ENCODE measurements at places on chromosomes 11 and 22.

- no peak for DNase-seq
Measured at GRCh38 chr11:128472128-128473089, 114.9 kb downstream of the ETS1 start.

GRCh38 chr11:86477495-86478155 is 102.9 kb downstream of the CCDC81 start:
- DNase-seq, result no peak

DNA sequence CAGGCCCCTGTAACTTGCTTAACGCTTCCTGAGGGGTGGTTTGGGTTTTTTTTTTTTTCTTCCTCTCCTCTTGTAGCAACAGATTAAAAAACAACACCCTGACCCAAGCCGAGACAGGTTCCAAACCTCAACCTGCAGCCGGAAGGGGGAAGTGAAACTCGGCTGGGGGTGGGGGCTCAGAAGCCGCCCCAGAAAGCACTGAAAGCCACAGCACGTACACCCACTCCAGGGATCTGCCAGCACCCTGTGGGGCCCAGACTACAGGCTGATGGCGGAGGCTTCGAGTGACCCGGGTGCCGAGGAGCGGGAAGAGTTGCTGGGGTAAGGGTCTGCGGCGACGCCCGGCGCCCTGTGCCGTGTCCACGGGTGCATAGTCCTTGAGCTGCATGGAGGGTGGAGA is at the start of gene LSP1:
TSS of gene LSP1 (plus strand) at position 208 of the 400 bp plus-strand sequence. CDS start at position 269, 61 bp downstream.
- no peak for DNase-seq

DNA sequence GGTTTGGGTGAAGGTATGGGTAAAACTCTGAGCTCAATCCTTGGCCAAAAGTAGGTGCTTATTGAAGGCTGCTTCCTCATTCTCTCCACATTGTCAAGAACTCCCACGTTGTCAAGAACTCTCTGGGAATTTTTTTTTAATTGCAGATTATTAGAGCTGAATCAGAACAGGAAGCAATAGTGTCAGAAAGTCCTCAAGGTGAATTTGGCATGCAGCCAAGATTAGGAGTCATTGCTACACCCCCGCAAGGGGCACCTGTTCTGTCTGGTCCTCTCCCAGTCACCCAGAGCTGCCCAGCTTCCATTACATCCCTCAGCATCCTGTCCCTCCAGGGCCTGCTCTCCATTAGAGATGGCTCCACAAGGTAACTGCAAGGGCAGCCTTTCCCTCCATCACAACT is 996.5 kb downstream of the OPCML start:
- no peak for DNase-seq

DNA sequence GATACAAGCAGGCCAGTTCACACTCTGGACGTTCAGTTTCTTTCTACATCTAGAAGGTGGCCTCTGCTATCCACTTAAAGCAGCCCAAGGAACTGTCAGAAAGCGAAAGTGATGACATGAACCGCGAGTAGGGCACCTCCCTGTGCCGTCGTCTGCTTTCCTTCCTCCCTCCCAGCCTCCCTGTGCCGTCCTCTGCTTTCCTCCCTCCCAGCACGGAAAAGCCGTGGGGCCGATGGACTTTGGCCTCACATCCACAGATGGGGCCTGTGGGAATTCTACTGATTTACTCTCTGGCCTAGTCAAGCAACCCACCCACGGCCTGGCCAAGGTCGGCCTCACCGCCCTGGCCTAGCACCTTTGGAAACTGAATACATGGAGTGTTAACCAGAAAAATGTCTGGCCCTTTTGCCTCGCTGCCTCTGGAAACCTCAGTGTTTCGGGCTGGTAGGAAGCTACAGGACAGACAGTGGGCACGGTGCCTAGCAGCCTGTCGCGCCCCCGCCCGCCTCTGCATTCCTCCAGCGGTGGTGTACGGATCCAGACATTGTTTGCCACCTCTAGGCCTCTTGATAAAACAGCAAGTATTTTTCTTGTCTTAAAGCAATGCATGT is 14.2 kb downstream of the PEX26 start:
- DNase-seq, result no peak

DNA sequence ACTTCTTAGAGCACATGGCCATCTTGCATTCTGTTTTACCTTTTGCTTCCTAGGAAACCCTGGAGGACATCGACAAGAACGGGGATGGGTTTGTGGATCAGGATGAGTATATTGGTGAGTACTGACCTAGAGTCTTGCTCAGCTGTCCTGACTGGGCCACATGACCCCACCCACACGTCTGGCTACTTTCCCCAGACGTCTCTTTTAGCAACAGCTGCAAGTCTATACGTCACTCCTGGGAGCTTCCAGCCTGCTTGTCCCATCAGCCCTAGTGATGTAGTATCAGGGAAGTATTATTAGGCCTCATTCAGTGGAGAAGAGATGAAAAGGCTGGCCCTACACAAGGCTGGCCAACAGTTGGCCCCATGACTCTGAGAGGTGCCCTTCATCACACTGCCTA is 9.6 kb downstream of the RCN1 start:
- DNase-seq, result peak; percentile 65

DNA sequence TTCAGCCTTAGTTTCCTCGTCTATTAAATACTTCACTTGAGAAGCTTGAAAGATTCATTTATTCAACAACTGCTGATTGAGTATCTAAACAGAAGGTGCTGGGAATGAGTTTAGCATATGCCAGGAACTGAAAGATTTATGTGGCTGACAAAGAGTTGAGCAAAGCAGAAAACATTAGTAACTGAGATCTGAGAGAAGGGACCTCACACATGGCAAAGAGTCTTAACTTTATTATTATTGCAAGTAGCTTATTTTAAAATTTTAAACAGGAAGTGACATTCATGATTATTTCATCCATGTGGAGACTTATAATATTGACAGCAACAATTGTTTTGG is 133.6 kb downstream of the CASP12 start:
- no peak for DNase-seq

DNA sequence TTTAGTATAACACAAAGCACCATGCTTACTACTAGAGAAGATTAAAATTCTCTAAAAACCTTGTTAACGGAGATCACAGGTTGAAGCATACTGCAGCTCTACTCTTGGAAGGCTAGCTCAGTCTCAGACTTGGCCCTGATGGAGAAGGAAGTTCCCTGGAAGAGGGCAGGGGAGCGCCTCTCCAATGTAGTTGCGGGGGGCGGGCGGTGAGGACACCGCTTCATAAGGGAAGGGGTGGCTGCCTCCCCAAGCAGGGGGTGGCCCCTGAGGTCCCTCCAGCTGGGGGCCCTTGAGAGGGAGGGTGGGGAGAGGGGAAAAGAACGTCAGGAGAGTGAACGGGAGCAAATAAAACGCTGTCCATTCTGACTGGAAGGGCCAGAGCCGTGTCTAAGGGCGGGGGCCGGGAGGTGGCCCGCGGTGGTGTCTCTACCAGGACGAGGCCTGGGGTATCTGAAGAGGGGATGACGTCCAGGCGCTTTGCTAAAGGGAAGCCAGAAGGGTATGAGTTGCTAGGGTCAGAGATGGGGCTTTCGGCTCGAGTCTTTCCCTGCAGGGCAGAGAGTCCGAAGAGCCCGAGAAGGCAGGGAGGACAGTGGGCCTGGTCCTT is 553 bp upstream of the USP47 start:
- peak; percentile 72 for DNase-seq

- DNase-seq, result no peak
Measured at GRCh38 chr22:37277384-37277783, 4.9 kb upstream of the CYTH4 start.

DNA sequence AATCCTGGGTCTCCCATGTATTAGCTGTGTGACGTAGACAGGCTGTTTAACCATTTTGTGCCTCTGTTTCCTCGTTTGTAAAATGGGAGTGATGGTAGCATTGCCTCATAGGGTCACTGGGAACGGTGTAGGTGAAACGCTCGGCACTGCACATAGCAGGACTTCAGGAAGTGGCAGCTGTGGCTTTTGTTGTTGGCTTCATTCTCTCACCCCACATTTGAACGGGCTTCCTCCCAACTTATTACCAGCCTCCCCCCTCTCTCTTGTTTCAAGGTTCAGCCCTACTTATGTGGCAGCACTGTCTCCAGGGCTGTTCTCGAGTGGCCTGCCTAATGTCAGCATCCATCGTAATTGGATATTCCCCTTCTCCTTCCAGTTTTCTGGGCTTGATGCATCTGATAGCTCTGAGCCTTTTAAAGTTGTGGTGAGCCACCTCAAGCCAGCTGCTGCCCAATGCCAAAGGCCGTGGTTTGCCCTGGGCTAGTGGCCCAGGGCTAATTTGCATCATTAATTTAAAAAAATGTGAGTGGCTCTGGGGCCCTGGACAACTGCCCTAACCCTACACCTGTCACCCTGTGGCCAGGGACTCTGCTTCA is 217.8 kb upstream of the TBCEL start:
- DNase-seq, result no peak

- DNase-seq, result no peak
Measured at GRCh38 chr11:66261578-66261977, 6.9 kb upstream of the RAB1B start.

GRCh38 chr11:121645001-121645400 is 192.2 kb upstream of the SORL1-AS1 start:
- no peak for DNase-seq

- DNase-seq, result peak; percentile 15
Measured at GRCh38 chr11:110432713-110433392, 3.1 kb downstream of the FDX1 start.

DNA sequence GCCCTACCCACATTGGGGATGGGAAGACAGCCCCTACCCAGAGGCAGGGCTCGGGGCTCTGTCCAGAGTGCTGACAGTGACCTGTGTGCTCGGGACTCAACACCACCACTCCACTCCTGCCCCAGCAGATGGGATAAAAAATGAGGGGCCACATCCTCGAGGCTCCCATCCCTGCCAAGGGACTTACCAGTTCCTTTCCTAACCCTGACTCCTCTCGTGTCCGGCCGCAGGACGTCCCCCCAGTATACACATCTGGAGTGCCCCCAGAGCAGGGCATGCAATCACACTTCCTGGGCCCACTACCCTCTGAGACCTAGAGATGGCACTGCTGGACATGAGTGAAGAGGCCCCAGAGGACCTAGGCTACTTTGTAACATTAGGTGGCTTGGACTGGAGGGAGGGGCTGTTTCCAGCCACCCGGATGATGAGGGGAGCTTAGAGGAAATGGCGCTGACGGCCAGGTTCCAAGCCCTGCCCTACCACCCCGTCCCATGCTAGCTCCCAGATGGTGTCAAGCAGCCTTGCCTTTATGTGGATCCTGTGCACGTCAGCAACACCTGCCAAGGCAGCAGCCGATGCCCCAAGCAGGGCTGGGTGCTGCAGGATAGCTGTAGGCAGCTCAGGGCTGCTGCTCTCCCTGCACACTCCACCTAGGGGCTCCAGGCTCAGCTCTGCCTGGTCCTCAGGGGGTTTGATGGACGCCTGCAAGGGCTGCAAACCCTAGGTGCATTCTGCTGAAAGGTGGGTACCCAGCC is 86.6 kb downstream of the DGCR2 start:
- DNase-seq, result peak; percentile 26

- no peak for DNase-seq
Measured at GRCh38 chr11:134596404-134596803, 184.4 kb upstream of the B3GAT1 start.

- no peak for DNase-seq
Measured at GRCh38 chr22:33772745-33773144, 147.5 kb downstream of the LARGE1 start.

- no peak for DNase-seq
Measured at GRCh38 chr11:6681505-6681904, 1.6 kb downstream of the MRPL17 start.

DNA sequence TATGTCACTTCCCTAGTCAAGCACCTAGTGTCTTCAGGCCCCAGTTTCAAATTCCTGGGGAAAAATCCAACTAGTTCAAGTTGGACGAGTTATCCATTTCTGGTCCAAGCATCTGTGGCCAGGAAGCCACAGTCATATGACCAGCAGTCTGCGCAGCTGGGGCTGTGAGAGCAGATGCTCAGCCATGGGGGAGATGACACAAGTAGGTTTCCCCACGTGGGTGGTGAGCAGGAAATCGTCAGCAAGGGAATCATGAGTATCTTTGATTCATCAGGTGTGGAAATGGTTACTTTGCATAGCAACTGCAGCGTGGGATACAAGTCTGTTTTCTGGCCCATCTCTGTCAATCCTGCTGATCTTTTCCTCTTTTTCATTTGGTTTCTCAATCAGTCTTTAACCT is 185.3 kb downstream of the C11orf91 start:
- DNase-seq, result peak; percentile 15

DNA sequence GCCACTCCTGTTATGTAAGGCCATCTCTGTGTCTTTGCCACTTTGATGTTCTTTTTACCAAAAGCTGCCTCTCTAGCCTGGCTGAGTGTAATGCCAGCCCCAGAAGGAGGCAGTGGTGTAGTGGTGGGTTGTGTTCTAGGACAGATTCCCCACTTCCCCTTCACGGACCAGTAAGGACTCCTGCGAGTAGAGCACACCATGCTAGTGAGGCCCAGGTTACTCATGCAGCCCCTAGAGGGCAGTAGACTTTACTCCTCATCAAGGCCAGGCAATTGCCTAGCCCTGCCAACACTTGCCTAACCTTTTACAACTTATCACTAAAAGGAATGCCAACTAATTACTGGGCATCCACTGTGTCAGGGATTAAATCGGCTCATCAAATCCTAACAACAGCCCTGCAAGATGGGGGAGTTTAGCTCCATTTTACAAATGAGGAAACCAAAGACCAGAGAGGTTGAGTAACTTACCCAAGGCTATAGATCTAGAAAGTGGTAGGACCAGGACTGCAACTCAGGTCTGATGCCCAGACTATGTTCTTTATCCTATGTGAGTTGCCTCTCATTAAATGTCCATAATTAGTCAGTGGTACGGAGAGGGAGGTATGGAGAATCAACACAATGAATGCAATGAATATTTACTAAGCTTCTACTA is 75.3 kb downstream of the APIP start:
- no peak for DNase-seq

GRCh38 chr11:1130276-1131032 is 27.3 kb upstream of the MUC5AC start:
- DNase-seq, result no peak

- no peak for DNase-seq
Measured at GRCh38 chr11:72220696-72221363, 3.7 kb upstream of the INPPL1 start.

DNA sequence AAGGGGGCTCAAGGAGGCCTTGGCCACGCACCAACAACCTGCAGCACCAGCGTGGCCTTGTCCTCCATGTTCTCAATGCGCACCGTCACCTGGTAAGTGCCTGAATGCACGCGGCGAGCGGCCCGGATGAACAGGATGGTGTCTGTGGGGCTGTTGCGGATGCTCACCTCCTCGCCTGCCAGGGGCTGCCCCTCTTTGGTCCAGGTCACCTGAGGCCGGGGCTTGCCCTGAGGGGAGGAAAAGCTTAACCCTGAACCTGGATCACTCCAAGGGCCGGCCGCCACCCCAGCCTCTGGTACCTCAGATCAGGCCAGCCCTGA is 19.0 kb downstream of the MYBPC3 start:
- DNase-seq, result no peak

DNA sequence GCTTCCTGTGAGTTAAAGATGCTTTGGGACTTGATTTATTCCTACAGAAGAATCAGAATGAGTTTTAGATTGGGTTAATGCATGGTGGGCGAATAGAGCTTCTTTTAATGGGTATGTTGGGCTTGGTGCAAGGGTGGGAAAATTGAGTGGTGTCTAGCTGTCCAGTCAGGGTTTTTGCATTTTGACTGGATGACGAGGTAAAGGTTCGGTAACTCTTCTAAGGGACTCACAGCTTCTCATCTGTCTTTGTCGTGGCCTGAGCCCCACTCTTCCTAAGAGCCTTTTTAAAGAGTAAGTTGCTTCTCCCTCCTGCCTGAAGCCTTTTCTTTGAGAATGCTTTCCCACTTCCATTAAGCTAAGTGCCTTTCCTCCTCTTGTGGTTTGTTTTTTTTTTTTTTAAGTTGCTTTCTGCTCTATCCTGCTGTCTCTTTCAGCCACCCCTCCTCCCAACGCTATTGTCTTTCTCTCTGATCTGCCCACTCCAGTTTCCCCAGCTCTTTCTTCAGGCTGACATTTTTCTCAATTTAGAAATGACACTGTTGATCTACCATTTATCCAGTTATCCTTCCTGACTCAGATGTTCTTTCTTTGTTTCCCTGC is 1.1 kb downstream of the DPF2 start:
- DNase-seq, result no peak
